ENCODE measurements at places on chromosomes 5 and 9.

GRCh38 chr9:108049026-108049607 is 559.5 kb upstream of the KLF4 start:
- DNase-seq, result no peak

DNA sequence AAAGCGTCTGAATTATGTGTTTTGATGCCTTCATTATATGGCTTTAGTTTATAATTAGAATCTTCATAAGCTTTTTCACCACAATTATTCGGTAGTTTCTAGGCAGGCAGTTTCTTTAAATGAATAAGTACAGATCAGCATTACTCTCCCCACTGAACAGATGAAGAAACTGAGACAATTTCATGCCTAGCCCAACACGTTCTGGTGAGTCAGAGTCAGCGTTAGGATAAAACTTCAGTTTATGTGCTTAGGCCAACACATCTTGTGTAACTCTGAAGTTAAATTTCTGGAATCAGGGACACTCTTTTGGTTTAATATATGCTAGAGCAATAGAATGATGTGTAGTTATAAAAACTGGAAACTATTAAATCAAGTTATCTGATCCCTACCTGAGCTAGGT is 186.7 kb upstream of the ELL2 start:
- no peak for DNase-seq

GRCh38 chr5:173242079-173242478 is 7.1 kb upstream of the NKX2-5 start:
- no peak for DNase-seq

DNA sequence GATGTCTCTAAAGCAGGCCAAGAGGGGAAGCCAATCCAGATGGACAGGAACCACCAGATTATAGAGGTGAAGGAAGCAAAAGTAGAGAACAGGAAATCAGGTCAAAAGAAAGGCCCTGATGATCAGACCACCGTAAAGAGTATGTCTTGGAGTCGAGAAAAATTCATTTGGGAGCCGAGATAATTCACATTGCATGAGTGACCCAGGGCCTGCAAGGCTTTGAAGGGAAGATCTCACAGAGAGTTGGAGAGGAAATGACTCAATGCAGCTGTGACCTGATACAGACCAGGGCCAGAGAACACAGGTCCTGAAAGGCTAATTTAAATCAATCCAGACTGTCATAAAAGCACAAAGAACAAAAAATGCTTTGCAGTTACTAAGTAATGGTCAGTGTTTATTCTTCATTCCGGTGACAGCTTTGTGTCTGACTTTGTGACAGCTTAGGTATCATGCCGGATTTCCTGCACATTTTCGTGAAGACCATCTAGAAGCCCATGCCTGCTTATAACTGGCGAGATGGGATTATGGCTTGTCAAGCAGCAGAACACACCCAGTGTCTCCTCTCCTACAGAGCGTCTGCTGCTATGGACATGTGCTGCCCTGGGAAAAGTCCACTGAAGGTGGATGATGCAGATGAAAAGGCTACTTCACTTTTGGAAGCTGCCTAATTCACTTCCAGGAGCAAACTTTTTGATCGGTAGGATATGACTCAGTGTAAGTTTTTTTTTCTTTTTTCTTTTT is 5.8 kb upstream of the ACTBL2 start:
- no peak for DNase-seq

DNA sequence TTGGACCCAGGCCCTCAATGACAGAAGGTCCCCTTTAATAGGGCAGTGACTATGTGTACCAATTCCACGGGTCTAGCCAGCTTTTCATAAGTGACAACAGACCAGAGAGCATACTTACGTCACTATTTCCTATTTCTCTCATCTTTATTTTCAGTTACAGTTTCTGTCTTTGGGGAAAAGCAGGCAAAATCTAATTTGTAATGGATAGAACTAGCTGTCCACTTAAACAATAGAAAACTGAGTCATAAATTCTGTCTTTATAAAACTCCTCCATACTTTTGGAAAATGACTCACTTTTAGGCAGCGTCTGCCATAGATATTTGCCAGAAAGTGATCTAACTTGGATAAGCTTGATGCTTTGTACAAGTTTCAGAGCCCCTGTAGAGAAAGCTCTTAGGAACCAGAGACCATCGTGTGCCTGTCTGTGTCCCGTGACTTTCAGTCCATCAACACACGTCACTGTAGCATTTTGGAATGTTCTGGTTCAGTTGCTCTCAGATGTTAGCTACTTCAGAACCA is 101.9 kb downstream of the F2RL2 start:
- DNase-seq, result no peak

DNA sequence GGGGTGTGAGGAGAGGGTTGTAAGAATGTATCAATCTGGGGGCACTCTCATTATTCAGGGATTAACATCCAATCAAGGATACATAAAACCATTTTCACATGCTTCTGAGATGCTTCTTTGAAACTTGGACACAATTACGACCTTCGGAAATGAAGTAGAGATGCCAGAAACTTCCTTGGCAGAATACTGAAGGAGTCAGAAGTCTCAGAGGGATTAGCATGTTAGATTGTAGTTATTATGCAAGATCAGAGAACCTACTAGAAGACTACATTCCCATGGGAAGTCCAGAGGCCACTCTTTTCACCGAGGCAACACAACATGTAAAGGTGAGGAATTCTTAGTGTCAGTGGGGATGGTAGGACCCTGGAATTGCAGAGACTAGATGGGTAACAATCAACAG is 5.1 kb upstream of the SLC22A4 start:
- DNase-seq, result no peak

DNA sequence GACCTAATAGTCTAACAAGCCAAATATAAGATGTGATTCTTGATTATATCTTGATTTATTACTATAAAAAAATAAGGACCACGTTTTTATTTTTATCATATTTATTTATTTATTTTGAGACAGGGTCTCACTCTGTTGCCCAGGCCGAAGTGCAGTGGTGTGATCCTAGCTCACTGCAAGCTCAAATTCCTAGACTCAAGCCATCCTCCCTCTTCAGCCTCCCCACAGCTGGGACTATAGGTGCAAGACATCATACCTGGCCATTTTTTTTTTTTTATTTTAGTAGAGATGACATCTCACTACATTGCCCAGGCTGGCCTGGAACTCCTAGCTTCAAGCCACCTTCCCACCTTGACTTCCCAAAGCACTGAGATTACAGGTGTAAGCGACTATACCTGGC is 61.0 kb upstream of the LARP1 start:
- DNase-seq, result no peak
